ENCODE measurements at places on chromosomes 7 and 10.

- DNase-seq, result no peak
Observed at GRCh38 chr7:130273933-130274255, 7.2 kb downstream of the CPA2 start.

DNA sequence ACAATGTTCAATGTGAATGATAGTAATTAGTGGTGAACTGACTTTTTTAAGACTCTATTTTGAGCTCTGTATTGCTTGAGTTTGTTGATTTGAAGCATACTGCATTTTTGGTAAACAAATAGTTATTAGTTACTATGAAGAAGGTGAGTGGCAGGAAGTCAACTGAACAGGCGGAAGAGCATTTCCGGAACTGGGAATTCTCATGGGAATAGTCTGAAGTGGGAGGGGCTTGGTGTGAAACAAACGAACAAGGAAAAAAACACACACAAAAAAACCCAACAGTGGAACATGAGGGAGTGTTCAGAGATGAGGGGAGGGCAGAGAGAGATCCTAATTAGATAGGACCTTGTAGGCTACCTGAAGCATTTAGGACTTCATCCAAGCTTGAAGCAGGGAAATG lies 43.9 kb upstream of the C1QL3 start:
- no peak for DNase-seq

GRCh38 chr10:101467286-101467770 lies 113.4 kb downstream of the BTRC start:
- peak; percentile 26 for DNase-seq

GRCh38 chr7:55962014-55962413 lies 2.4 kb upstream of the NIPSNAP2 start:
- DNase-seq, result no peak

DNA sequence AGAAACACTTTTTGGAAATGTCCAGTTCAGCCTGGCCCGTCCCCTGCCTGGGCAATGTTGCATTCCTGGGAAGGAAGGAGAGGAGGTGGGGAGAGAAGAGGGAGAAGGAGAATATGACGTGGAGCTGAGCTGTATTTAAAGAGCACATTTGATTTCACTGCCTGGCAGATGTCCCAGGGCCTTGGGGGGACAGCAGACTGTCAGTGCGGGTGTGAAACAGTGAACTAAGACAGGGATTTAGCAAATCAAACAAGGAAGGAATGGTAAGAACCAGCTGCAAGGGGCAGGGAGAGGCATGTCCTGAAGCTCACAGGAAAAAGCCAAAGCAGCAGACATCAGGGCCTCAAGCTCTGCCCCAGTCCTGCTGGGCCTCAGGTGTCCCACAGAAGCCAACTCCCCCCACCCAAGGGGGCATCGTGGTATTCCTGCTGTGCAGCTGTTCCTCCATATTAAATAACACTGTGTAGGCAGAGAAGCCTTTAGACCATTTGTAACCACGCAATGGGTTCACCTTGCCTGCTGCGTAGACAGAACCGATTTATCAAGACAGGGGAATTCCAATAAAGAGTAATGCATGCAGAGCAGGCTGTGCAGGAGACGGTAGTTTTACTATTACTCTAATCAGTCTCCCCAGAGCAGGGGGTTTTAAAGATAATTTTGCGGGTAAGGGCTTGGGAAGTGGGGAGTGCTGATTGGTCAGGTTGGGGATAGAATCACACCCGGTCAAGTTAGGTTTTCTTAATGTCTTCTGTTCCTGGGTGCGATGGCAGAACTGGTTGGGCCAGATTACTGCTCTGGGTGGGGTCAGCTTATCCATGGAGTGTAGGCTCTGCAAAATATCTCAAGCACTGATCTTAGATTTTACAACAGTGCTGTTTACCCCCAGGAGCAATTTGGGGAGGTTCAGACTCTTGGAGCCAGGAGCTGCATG lies 18.3 kb downstream of the LEP start:
- peak; percentile 7 for DNase-seq

- no peak for DNase-seq
Observed at GRCh38 chr7:90251304-90251635, 6.3 kb downstream of the CFAP69 start.

- no peak for DNase-seq
Observed at GRCh38 chr10:94002156-94002555, 8.4 kb downstream of the PLCE1 start.

- no peak for DNase-seq
Observed at GRCh38 chr7:5629941-5630340, 151.5 kb downstream of the RNF216 start.

- no peak for DNase-seq
Observed at GRCh38 chr7:116449950-116450349, 49.6 kb upstream of the CAV2 start.

GRCh38 chr10:60414111-60414510 lies 24.4 kb upstream of the ANK3 start:
- DNase-seq, result no peak

GRCh38 chr10:49119746-49120145 lies 4.4 kb upstream of the VSTM4 start:
- DNase-seq, result no peak

- DNase-seq, result no peak
Observed at GRCh38 chr7:65251851-65252620, 121.6 kb upstream of the ZNF92 start.

GRCh38 chr10:19290770-19291169 lies 242.2 kb downstream of the MALRD1 start:
- no peak for DNase-seq

GRCh38 chr7:25877802-25878789 lies 273.9 kb upstream of the NFE2L3 start:
- DNase-seq, result no peak

Measured in BJ (cell line).